ENCODE measurements at places on chromosomes 1 and 21. TPM values are rescaled to one million over a fixed set of nuclear protein-coding genes. Genes with fewer than 3 reads are reported as not detected.

DNA sequence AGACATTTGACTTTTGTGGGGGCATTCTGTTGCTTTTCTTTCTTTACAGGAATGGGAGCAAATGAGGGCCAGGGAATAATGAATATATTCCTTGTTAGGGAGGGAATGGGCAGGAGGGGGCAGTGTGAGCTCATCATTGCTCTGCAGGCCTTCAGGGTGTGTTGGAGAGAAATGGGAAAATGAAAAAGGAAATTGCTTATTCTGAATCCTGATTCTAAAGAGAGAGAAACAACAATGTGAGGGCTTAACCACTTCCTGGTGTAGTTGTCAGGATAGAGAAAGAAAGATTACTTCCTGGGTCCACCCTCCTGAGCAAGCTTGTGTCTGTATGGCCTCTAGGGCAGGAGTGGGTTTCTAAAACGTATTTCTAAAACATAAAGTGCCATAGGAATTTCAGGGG, 28.3 kb downstream of the VANGL2 start:
- DNase-seq: peak; percentile 32

DNA sequence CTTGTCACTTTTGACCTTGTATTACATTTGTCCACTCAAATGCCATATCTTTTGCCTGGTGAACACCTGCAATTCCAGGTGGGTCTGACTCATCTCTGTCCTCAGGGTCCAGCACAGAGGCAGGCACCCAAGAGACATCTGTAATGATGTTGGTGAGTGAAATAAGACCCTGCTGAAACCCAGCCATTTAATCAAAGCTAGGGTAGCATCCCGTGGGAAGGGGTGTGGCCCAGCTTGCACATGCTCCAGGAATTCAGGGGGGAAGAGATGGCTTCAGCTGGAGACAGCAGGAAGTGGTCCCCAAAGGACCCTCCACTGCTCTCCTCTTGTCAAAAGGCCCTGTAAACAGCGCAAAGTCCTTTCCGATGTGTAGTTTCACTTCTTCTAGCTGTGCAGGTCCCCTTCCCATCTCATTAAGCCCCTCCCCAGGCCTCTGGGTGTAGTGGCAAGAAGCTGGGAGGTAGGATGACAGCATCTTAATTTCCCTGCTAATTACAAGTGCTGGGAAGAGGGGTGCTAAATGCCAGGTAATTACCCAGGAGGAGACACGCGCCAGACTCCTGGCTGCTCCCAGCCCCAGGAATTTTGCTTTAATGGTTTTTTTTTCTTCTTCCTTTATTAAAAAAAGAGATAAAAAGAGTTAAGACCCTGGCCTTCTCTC, 54.4 kb upstream of the TRABD2B start:
- no peak for DNase-seq

DNA sequence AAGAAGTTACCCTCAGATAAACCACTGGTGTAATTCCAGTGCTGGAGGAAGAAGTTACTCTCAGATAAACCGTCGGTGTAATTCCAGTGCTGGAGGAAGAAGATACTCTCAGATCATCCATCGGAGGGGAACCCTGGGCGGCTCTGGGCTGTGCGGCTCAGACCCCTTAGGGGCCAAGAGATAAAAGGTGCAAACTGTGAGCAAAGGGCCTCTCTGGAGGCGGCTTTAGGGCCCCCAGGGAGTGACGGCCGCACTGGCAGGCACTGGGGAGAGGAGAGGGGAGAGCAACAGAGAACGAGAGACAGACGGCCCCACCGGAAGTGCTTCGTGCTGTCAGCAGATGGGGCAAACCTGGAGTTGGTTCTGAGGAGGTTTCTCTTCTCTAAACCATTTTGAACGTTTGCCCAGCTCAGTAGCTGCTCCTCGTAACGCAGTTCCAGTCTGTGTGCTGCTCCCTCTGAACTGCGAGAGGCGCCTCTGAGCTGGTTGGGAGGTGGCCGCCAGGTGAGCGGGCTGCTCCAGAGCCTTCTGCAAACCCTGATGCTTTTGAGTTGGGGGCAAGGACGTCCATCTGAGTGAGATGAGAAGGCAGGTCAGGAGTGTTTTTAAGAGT, 62.6 kb upstream of the COL6A1 start:
- no peak for DNase-seq

- no peak for DNase-seq
Measured at GRCh38 chr1:59384443-59384842, 87.5 kb downstream of the FGGY start.

DNA sequence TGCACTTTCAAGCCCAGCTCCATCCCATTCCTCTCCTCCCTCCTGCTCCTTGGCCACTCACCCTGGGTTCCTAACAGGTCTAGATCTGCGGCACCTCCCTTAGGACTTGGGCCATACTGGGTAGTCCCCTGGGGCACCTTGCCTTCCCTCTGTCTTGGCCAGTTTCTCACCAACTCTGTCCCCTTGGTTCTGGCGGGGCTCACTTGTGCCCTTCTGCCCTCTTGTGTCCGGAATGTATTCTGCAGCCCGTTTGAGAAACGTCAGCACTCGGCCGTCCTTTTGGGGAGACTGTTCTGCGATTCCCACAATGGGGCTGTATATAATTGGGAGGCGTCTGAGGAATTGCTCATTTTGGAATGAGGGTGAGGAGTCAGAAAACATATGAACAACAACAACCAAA, 162.4 kb downstream of the ZSCAN20 start:
- peak; percentile 17 for DNase-seq

DNA sequence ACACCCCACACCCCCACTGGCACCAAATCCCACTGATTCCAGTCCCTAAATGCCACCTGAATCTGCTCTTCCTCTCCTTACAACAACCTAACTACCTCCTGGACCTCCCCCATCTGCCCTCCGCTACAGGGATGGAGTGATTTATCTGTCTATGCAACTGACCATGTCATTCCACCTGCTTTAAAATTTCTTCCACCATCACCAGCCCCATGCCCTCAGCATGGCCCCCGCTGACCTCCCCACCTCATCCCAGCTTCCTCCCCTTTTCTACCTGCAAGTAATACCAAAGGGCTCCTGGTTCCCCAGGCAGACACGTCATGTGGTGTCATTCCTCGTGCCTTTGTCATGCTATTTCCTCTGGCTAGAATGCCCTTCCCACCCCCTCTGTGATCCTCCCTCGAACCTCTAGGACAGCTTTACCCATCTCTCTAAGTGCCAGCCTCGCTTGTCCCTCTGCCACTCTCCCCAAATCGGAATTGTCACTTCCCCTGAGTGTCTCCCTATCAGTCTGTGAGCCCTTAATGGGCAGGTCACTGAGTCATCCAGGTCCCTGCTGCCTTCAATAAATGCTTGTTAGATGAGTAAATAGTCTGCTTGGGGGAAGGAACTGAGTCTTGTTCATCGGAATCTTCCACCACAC, 3.7 kb downstream of the GJB4 start:
- no peak for DNase-seq

DNA sequence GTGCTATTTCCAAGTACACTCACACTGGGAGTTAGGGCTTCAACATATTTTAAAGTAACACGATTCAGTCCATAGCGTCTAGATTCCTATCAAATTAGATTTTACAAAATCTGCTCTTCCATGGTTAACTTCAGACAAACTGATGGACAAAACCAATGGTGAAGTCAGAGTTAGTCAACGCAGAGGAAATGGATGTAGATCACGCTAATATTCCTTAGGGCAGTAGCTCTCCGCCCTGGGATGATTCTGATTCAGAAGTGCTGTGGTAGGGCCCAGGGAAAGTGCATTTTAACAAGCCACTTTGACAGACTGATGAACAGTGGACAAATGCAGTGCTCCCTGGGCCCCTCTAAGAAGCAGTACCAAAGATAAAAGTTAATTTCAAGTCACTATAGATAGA, 83.2 kb downstream of the HIVEP3 start:
- peak; percentile 24 for DNase-seq

DNA sequence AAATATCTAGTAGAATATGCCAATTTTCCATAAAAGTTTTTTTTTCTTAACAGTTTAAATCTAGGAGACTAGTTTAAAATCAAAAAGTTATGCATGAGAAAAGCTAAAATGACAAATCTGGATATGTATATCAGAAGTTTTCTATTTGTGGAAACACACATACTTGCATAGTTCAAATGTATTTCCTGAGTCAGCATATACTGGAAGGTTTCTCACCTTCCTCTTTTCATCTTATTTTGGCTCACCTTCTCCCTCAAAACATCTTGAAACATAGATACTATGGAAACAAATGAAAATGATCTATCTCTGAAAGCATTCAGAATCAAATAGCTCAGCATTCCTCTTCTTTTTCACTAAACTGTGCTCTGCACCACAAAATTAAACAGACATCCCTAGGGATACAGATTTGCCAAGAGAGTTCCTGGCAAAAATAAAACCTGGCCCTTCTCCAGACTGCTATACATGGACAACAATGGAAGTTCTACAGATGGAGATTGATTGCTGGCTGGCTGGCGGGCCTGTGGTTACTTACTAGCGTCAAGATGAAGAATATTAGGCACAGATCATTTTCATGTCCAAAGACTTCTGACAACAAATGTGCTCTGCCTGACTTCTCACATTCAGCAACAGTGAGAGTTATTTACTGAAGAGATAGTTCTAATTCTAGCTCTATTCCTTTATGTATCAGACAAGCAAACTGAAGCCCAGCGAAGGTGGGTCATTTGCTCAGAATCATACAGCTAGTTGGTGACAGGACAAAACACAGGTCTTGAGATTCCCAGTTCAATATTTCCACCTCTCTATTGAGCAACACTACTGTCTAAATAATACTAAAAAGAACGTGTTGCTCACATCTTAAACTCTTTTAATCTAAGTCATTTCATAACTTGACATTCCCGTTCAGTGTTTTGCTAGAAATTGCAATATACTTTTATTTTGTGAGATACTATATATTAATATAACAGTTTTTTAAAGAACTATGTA, 26.6 kb downstream of the DIPK1A start:
- DNase-seq: peak; percentile 93

Gene PTPRC
- 0.23 TPM for total RNA-seq

Gene PPP1R15B
- 15.1 TPM for total RNA-seq

Measured in LHCN-M2 (cell line).